ENCODE measurements at places on chromosomes 1 and 21.

DNA sequence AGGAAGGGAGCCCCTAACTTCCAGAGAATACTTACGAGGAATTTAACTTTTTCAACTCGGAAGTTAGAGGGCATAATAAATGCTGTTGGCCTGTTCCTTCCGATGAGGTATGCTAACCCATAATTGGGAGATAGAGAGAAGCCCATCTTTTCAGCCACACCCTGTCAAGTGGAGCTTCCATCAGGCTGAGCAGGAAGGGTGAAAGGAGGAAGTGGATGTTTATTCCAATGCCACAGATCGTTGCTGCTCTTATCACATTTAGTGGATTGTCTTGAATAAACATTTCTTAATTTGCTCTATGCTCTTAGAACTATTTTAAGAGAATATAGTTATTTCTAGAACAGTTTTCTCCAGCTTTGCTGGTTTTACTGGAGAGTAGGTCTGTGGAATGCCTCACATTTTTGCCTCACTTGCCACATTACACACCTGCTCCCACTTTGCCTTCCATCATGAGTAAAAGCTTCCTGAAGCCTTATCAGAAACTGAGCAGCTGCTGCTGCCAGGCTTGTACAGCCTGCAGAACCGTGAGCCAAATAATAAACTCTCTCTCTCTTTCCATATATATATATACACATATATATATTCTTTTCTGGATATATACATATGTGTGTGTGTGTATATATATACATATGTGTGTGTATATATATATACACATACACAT is 60.0 kb upstream of the RGS21 start:
- H3K27ac ChIP-seq: no peak overlapping the region
- no peak for DNase-seq
- H3K27me3 ChIP-seq: no peaks in the 10 kb centered on the region
- H3K4me3 ChIP-seq: no peak overlapping the region
- H3K4me1 ChIP-seq: no peaks in the 10 kb centered on the region

GRCh38 chr1:21334214-21335087 is 44.2 kb upstream of the ECE1 start:
- H3K36me3 ChIP-seq: no peaks in the 10 kb centered on the region
- peak overlapping the region; percentile 41 for H3K27ac ChIP-seq
- H3K4me1 ChIP-seq: peaks cover 60% of the 10 kb centered on the region

DNA sequence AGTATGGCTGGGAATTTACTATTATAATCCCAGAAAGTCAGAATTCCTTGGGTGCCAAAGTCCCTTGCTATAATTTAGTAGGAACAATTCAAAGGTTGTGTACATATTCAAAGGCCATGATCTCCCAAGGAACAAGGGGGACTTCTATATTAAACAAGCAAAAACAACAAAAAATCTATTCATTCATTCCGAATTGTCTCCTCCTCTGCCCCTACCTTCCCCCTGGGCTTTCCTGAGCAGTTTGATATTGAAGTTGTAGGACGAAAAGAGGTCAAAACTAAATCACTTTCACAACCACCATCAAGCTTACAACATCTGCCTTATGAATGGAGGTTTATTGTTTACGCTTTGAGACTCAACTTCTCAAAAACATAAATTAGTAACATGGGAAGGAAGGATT is 35.3 kb upstream of the SOD1 start:
- H3K36me3 ChIP-seq: no peaks in the 10 kb centered on the region
- H3K4me3 ChIP-seq: no peak overlapping the region
- H3K27me3 ChIP-seq: no peaks in the 10 kb centered on the region
- H3K4me1 ChIP-seq: no peaks in the 10 kb centered on the region
- no peak overlapping the region for H3K27ac ChIP-seq

DNA sequence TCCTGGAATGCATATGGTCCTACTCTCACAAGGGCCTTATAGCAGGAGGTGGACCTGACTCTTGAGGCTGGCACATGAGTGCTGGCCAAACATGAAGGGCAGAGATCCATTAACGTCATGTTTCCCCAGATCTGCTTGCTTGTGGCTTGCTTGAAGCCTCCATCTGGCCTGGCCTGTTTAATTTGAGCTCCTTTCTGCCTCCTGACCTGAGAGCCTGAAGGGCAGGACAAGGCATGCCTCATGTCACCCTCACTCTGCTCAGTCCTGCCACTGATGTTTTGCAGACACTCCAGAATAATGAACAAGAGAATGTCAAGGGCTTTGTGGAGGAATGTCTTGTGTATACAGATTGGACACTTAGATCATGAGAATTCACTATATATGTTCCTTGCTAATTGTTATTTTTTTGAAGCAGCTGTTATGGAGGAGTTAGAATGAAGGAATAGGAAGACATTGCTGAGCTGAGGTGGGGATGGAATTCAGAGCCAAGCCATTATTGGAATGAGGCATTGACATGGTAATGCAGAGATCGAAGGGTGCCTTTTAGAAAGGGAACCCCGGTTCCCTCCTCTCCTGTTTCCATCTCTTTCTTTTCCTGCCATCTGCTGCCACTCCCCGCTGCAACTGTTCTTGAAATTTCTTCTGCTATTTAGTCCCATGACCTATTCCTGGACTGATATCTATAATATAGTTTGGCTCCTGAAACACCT is 457.0 kb upstream of the PROX1 start:
- no peak overlapping the region for H3K4me3 ChIP-seq
- no peak overlapping the region for H3K27ac ChIP-seq
- no peaks in the 10 kb centered on the region for H3K4me1 ChIP-seq
- no peak for DNase-seq
- no peaks in the 10 kb centered on the region for H3K27me3 ChIP-seq
- no peaks in the 10 kb centered on the region for H3K36me3 ChIP-seq

- no peaks in the 10 kb centered on the region for H3K4me1 ChIP-seq
- no peak for DNase-seq
- H3K27ac ChIP-seq: no peak overlapping the region
- no peaks in the 10 kb centered on the region for H3K27me3 ChIP-seq
- no peak overlapping the region for H3K4me3 ChIP-seq
Measured at GRCh38 chr1:107252271-107252670, 111.4 kb downstream of the NTNG1 start.

DNA sequence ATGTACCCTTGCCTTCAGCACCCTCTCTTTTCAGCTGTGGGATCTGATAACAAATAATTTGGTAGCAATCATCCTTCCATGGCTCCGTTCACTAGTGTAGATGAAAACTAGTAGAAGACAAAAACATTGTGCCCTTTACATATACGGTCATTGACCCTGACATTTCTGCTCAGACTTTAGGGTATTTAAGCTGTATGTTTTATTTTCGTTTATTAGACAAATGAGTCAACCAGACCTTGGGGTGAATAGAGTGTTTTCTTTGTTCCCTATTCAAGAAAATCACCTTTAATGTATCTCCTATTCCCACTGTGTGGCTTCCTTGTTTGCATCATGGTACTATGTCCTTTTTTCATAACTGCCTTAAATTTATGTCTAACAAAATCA is 187.3 kb downstream of the VAV3 start:
- H3K4me3 ChIP-seq: no peak overlapping the region
- H3K27me3 ChIP-seq: no peaks in the 10 kb centered on the region
- H3K27ac ChIP-seq: no peak overlapping the region
- H3K4me1 ChIP-seq: no peaks in the 10 kb centered on the region
- H3K36me3 ChIP-seq: no peaks in the 10 kb centered on the region

GRCh38 chr1:162023547-162024501 is at the start of gene OLFML2B:
Gene OLFML2B, minus strand, starts transcription at chr1:162023869. Its CDS starts 439 bp downstream, at chr1:162023430.
- H3K36me3 ChIP-seq: no peaks in the 10 kb centered on the region
- peaks cover 6% of the 10 kb centered on the region for H3K4me1 ChIP-seq
- peak within 1 kb of the TSS; percentile 27 for H3K27ac ChIP-seq
- H3K27me3 ChIP-seq: no peaks in the 10 kb centered on the region
- H3K4me3 ChIP-seq: peak within 1 kb of the TSS; percentile 71
- peak; percentile 75 for DNase-seq

GRCh38 chr1:166840309-166841274 is 1.3 kb downstream of the POGK start:
- H3K4me3 ChIP-seq: peak overlapping the region; percentile 83
- DNase-seq: no peak
- no peaks in the 10 kb centered on the region for H3K27me3 ChIP-seq
- H3K27ac ChIP-seq: peak overlapping the region; percentile 97
- H3K36me3 ChIP-seq: peaks cover 42% of the 10 kb centered on the region
- peaks cover 66% of the 10 kb centered on the region for H3K4me1 ChIP-seq

DNA sequence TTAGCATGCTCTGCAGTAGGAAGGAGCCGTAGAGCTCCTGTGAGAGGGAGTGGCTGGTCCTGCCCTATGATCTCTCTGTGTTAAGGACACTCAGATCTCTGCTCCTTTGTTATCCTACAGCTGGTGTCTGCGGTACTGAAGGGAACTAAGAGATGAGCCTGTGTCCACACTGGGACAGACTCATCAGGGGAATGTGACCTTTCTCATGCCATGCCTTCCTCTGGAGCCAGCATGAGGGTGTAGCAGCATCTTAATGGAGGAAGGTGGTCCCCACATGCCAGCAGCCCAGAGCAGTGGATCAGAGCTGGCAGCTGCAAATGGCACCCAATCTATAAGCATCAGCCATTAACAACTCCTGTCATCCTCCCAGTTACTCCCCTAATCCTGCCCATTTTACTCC is 24.7 kb upstream of the GUCA2B start:
- H3K27me3 ChIP-seq: peaks cover 4% of the 10 kb centered on the region
- no peak for DNase-seq
- no peak overlapping the region for H3K27ac ChIP-seq
- H3K36me3 ChIP-seq: no peaks in the 10 kb centered on the region

GRCh38 chr21:45449658-45450422 is 44.9 kb downstream of the COL18A1 start:
- no peak overlapping the region for H3K27ac ChIP-seq
- H3K4me1 ChIP-seq: no peaks in the 10 kb centered on the region
- H3K27me3 ChIP-seq: peaks cover 2% of the 10 kb centered on the region
- no peaks in the 10 kb centered on the region for H3K36me3 ChIP-seq

- H3K4me3 ChIP-seq: no peak overlapping the region
- H3K4me1 ChIP-seq: peaks cover 20% of the 10 kb centered on the region
- no peak for DNase-seq
- H3K36me3 ChIP-seq: no peaks in the 10 kb centered on the region
Measured at GRCh38 chr1:54223441-54224202, 23.7 kb downstream of the MRPL37 start.

GRCh38 chr1:115782571-115783281 is 14.2 kb upstream of the CASQ2 start:
- H3K36me3 ChIP-seq: no peaks in the 10 kb centered on the region
- H3K27ac ChIP-seq: peak overlapping the region; percentile 58
- peaks cover 15% of the 10 kb centered on the region for H3K4me1 ChIP-seq
- DNase-seq: no peak

- DNase-seq: no peak
- no peak overlapping the region for H3K4me3 ChIP-seq
- H3K27me3 ChIP-seq: peaks cover 8% of the 10 kb centered on the region
- no peak overlapping the region for H3K27ac ChIP-seq
- H3K4me1 ChIP-seq: no peaks in the 10 kb centered on the region
Measured at GRCh38 chr1:22290611-22291010, 147.7 kb upstream of the WNT4 start.

DNA sequence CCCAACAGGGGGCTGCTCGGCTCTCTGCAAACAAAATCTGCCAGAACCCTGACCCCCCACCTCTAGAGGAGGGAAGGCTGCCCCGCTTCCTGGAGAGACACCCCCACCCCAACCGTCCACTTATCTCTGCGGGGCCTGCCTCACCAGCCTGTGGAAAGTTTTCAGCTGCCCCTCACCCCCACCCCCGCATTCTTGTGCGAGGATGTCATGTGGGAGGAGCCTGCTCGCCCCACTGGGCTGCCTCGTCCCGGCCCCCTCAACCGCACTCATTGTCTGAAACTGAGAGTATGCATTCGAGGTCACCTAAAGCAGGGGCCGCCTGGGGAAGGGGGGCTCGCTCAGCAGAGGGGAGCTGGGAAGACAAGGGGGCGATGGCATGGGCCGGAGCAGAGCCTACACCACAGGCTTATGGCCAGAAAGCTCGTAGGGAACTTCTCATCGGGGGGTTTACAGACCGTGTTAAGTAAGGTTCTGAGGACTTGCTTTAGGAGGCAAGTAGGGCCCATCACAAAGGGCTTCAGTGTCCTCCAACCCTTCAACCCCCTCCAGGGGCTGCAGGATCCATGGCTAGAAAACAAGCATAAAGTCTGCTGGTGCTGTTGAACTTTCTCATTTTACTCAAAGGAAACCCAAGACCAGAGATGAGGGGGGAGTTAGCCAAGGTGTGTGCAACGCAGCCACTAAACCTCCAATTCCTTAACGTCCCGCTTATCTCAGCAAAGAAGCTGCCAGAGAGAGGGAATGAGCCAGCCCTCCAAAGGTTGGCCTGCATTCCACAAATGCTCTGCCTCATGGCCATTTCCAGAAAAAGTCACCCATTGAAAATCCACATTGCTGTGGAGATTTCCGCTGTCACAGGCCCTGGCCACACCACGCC is 9.4 kb downstream of the EPHA2 start:
- H3K27ac ChIP-seq: peak overlapping the region; percentile 70
- H3K27me3 ChIP-seq: no peaks in the 10 kb centered on the region
- peak; percentile 73 for DNase-seq
- H3K4me3 ChIP-seq: peak overlapping the region; percentile 50
- H3K4me1 ChIP-seq: peaks cover 37% of the 10 kb centered on the region

- H3K27me3 ChIP-seq: no peaks in the 10 kb centered on the region
- H3K36me3 ChIP-seq: no peaks in the 10 kb centered on the region
- peaks cover 15% of the 10 kb centered on the region for H3K4me1 ChIP-seq
- no peak for DNase-seq
- H3K4me3 ChIP-seq: peak overlapping the region; percentile 96
Measured at GRCh38 chr1:247210062-247210375, 38.2 kb upstream of the ZNF124 start.

- H3K36me3 ChIP-seq: no peaks in the 10 kb centered on the region
- H3K27ac ChIP-seq: no peak overlapping the region
- no peaks in the 10 kb centered on the region for H3K27me3 ChIP-seq
- H3K4me1 ChIP-seq: no peaks in the 10 kb centered on the region
- no peak overlapping the region for H3K4me3 ChIP-seq
Measured at GRCh38 chr1:219463636-219464035, 149.3 kb downstream of the ZC3H11B start.

DNA sequence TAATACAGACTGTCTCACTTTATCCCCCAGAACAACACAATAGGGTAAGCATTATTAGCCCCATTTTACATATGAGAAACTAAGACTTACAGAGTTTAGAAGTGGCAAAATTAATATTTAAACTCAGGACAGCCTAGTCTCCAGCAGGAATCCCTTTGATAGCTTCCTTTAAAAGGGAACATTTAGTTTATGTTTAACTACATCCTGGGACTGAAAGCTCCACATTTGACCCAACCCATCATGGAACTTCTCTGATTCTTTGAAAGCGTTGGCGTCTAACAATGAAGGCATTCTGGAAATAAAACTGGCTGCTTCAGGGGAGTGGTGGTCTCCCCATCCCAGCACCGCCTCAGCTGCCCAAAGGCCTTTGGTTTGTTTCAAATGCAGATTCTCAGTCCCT is 250.6 kb upstream of the NFIA start:
- H3K36me3 ChIP-seq: no peaks in the 10 kb centered on the region
- DNase-seq: no peak
- H3K4me1 ChIP-seq: no peaks in the 10 kb centered on the region
- no peak overlapping the region for H3K4me3 ChIP-seq
- no peak overlapping the region for H3K27ac ChIP-seq

- peak within 1 kb of the TSS; percentile 59 for H3K4me3 ChIP-seq
- H3K36me3 ChIP-seq: no peaks in the 10 kb centered on the region
- H3K27me3 ChIP-seq: no peaks in the 10 kb centered on the region
- no peak for DNase-seq
Measured at GRCh38 chr1:149936170-149936991, at the start of gene MTMR11. Gene MTMR11, minus strand, starts transcription at chr1:149936879. Its CDS starts 232 bp downstream, at chr1:149936647.
